ENCODE measurements at places on chromosomes 12 and 14. TPM values are rescaled to one million over a fixed set of nuclear protein-coding genes. Genes with fewer than 3 reads are reported as not detected.

The KRT82 gene
- not detected for total RNA-seq

The SINHCAF gene
- total RNA-seq, result 23.6 TPM

The SOCS2 gene
- total RNA-seq, result 22.5 TPM

The CD69 gene
- 8.4 TPM for total RNA-seq

The RGS6 gene
- 2.0 TPM for total RNA-seq

DNA sequence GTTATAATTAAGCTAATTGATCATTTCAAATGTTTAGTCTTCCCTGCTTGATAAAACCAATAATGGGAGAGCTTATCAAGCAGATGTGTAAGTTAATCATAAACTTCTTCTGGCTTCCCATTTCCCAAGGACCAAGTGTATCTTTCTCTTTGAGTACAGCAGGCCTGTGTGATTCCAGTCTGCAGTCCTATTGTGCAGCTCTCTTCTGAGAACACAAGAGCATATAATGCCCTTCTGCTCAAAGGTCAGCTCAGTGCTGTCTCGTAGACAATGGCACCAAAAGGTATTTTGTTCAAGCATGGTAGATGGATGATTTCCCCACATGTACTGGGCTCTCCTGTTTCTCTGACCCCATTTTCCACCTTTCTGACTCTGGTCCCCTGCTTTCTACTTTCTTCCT lies 101.8 kb upstream of the DYRK2 start:
- no peaks in the 10 kb centered on the region for H3K4me1 ChIP-seq
- no peaks in the 10 kb centered on the region for H3K36me3 ChIP-seq
- H3K4me3 ChIP-seq, result no peak overlapping the region
- H3K27me3 ChIP-seq, result no peaks in the 10 kb centered on the region

- H3K4me1 ChIP-seq, result no peaks in the 10 kb centered on the region
- no peak overlapping the region for H3K4me3 ChIP-seq
- H3K36me3 ChIP-seq, result no peaks in the 10 kb centered on the region
- H3K27ac ChIP-seq, result no peak overlapping the region
- no peak for DNase-seq
Observed at GRCh38 chr14:34325493-34325892, 136.5 kb downstream of the SPTSSA start.

GRCh38 chr12:96487634-96488033 lies 1.7 kb upstream of the CFAP54 start:
- H3K27ac ChIP-seq, result no peak overlapping the region
- no peaks in the 10 kb centered on the region for H3K36me3 ChIP-seq
- H3K4me1 ChIP-seq, result no peaks in the 10 kb centered on the region
- DNase-seq, result no peak
- H3K4me3 ChIP-seq, result no peak overlapping the region
- H3K27me3 ChIP-seq, result no peaks in the 10 kb centered on the region

All from aorta (tissue), 5 donors.